ENCODE measurements at places on chromosomes 5 and 9.

DNA sequence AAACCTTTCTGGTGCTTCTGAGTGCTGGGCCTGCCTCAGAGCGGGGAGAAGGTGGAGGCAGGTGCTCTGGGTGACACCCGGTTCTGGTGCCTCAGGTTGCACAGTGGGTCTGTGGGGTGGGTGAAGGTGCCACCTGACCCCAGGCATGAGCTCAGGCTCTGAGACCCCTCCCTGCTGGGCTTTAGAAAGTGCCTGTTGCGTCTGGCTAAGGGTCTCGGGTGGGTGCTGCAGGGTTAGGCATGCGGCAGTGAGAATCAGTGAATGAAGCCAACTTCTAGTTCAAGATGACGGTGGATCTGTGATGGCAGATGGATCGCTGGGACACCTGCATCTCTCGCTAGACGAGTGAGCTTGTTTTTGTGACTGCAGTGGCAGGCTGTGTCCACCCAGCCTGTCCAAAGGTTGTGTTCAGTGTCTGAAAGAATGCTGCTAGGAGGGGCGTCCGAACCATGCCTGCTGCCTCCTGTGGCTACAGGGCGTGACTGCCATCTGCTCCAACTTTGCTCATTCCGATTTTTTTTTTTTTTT, 5.0 kb downstream of the SQSTM1 start:
- no peak for DNase-seq

DNA sequence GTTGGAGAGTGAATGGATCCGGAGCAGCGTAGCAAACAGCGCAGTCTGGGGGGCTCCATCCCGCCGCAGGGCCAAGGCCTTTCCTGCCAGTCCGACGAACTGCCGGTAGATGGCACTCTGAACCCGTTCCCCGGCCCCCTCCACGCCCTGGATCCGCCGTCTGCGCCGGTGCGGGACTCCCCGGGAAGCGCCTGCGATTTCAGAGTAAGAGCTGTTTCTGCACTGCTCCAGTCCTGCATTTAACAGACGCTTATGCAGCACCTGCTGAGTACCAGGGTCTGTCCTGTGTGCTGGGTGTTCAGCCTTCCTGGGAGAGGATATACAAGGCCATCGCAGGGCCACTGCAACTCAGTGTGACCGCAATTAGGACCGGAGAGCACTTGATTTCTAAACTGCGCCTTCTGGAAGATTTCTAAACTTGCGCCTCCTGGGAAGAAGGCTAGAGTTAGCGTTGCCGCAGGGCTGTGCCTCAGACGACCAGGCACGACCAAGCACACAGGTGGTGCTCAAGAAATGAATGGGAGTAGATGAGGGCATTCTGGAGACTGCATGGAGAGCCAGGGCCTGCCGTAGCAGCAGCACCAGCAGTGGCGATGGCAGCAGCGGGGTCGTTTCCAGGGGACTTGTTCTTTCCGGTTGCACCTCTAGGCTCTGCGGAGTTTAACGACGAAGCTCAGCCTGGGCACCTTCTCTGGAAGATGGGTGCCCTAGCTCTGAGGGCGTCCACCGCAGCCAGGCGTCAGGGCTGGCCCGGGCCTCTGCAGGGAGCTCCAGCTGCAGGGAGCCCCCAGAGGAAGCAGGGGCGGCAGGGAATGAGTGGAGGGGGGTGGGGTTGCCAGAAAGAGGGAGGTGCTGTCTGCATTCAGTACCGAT, 14.3 kb upstream of the TIFAB start:
- DNase-seq, result peak; percentile 43

GRCh38 chr9:123355761-123356431, at the start of gene CRB2:
Gene CRB2, plus strand, starts transcription at chr9:123356197. Its CDS starts 64 bp downstream, at chr9:123356261.
- no peak for DNase-seq

DNA sequence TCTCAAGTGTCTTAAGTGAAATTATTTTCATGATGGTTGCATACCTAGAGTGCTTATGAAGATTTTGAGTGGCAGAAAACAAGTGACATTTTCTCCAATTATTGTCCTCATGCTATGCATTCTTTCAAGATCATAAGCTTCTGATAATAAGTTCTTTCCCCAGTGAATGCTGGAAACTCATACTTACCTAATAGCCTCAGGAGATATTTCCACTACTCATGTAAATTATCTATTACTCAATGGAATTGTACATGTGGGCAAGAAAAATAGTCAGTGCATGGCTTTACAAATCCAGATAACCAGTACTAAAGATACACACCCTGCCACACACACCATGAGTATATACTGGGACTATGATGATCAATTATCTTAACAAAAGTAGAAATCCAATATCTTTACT, 1219.4 kb upstream of the C9orf72 start:
- DNase-seq, result no peak

DNA sequence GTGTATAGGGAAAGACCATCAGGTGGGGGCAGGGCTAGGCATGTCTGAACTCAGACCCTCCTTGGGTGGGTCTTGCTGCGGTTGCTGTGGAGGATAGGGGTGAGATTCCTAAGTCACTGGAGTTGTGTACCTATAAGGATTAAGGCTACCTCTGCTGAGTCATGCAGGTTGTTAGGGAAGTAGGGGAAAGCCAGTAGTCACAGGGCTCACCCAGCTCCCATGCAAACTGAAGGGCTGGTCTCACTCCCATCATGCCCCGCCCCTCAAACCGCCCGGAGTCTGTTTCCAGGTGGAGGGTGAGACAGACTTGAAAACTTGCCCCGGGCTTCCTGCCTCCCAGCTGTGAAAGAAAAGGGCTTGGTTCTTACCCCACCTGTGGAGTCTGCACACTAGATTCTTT, 161.8 kb downstream of the CAVIN4 start:
- DNase-seq, result no peak

GRCh38 chr9:23830929-23831730, 5.1 kb upstream of the ELAVL2 start:
- DNase-seq, result no peak

GRCh38 chr5:1930880-1931603, 48.3 kb upstream of the IRX4 start:
- DNase-seq, result no peak

GRCh38 chr9:93166699-93167098, 17.2 kb upstream of the WNK2 start:
- no peak for DNase-seq

DNA sequence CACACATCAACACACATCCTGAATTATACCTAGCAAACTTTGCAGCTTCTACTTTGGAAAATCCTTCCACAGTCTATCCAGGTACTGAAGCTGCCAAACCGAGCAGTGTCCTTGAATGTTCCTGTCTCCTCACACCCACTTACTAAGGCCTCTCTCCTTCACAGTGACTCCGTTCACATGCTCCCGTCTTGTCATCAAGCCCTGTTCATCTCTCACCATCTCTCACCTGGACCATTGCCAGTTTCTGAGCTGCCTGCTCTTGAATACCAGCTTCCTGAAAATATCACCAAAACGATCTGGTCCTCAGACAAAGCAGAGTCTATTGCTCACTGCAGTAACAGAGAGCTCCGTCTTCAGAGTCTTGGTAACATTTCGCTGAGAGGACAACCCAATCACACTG, 57.4 kb downstream of the GCNT1 start:
- peak; percentile 40 for DNase-seq

DNA sequence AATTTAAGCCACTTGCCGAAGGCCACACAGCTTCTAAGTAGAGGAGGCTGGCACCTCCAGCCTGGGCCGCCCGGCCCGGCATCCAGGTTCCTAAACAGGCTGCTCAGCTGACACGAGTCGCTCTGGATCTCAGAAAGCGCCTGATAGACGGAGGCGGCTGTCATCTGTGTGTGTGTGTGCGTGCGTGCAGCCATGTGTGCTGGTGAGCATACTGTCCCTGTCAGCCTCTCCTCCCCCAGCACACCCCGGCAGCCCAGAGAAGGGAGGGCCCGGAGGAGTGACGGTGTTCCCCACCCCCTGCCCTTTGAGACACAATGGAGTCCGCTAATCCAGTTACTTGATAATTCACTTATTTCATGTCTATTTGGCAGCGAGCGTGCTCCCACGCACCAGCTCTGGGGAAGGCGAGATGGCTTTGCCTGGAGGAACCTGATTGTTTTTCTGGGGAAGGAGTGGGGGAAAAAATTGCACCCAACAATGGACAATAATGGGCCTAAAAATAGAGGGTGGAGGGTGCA, 20.0 kb downstream of the NTNG2 start:
- no peak for DNase-seq

DNA sequence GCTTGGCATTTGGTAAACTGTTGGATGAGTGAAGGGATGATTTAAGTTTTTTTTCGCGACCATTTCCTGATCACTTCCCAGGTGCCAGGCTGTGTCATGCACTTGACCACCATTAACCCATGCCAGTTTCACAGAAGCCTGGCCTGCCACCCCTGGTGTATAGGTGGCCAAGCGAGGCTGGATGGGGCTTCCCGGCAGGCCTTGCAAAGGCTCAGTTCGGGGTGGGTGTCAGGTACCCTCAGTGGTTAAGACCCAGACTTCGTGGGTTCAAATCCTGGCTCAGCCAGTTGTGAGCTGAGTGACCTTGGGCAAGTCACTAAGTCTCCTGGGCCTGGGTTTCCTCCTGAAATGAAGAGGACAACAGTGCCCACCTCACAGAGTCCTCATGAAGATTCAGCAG, 2.3 kb downstream of the MED22 start:
- no peak for DNase-seq

- DNase-seq, result no peak
Measured at GRCh38 chr9:98218562-98219363, 26.3 kb upstream of the CORO2A start.

GRCh38 chr5:78905084-78905938, 79.8 kb downstream of the ARSB start:
- no peak for DNase-seq

DNA sequence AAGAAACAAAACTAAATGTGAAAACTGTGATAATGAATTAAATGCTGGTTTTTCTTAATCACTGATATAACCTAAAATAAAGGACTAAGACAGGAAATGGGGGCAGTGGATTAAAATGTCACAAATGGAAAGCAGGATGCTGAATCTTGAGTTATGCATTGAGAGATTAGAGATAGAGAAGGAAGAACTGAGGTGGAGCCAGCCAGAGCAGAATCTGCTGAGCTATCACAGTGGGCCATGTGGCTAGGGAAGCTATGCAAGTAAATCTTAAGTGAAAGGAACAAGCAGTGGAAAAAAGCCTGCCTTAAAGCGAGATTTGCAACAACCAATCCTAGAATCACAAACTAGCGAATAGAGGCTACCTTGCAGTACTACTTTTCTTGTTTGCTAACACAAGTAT, 188.5 kb upstream of the RASA1 start:
- DNase-seq, result no peak
